ENCODE measurements at places on chromosomes 5 and 9. TPM values are rescaled to one million over a fixed set of nuclear protein-coding genes. Genes with fewer than 3 reads are reported as not detected.

The HTR4 gene
- total RNA-seq, result not detected

DNA sequence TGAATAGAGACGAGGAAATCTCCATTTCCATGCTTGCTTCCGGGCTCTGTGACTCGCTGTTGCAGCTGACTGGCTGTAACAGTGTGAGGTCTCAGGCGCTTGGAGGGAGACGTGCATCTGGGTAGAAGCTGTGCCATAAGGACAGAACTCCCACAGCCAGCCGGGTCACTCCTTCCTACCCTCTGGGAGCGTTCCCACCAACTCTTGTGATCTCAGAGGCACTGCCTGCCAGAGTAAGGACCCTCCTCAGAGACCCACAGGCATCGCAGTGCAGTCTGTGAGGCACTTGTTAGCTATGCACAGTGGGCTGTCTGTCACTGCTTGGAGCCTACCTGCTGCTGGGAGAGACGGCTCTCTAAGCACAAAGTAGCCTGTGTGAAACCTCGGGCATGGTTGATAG, 203.4 kb upstream of the SEMA6A start:
- no peak for DNase-seq

DNA sequence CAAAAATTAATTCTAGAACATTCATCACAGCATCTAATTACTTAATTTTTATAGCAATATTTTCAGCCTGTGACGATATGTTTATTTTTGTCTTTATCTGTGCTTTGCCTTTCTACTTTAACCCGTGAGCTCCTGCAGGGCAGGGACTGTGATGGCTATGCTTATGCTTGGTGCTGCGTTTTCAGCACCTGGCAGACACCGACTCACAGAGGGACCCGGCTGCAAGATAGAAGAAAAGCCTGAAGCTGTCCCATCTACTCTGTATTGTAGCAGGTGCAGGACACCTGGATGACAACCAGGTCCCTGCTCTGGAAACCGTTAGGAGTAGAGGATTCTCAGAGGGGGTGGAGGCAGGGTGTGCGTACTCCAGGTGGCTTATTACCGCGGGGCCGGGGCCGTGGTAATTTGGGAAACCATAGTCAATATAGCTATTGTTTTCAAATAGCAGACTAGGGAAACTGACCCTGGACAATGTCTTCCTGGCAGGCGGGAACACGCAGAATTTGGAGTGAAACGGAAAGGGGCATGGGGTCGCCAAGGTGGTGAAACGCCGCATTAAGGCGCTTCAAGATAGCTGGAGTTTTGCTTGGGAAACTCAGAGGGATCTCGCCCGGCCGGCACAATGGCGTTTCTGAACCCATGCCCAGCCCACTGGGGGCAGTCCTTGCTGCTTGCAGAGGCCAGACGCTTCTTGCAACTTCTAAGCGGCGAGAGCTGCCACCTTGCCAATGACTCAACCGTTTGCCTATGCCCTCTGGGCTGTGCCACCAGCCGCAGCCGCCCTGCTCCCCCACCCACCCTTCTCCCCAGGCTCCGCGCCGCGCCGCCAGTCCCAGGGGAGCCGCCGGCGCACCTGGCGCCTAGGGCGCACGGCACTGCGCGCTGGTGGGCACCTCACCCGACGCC, 140.1 kb upstream of the PALM2AKAP2 start:
- DNase-seq, result peak; percentile 57

The QRFP gene
- total RNA-seq, result not detected

GRCh38 chr9:38240051-38240450, 152.5 kb upstream of the ALDH1B1 start:
- no peak for DNase-seq

- no peak for DNase-seq
Measured at GRCh38 chr9:124389146-124389939, 25.9 kb downstream of the PSMB7 start.

The PDE8B gene
- total RNA-seq, result not detected

- no peak for DNase-seq
Measured at GRCh38 chr5:150576449-150576949, 64.0 kb upstream of the SYNPO start.

DNA sequence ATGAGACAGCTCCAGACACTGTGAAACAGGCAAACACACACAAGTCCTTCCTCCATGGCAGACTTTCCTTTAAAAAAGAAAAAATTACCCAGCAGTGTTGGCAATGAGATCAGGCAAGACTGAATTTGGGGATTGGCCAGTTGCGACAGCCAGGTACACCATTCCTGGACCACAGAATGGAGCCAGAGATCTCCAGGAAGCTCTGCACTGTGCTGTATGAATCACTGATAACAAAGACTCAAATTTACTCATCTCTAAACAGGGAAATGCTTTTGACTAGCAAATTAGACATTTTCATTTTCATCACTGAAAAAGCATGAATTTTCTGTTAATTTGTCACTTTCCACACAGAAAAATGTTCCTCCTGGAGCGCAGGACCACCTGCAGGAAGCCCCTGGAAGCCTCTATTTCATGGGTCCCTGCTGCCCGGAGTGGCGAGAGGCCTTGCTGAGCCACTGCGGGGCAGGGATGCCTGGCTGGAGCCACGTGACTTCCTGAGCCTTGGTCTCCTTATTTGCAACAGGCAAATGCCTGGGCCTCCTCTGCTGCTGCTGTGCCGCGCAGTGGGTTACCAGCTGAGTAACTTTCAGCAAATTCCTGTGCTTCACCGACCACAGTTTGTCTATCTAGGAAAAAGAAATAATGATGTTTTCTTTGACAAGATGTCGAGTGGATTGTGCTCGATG, 185.9 kb upstream of the ZNF618 start:
- DNase-seq, result no peak

GRCh38 chr5:139976703-139977102, 66.4 kb downstream of the NRG2 start:
- DNase-seq, result no peak

DNA sequence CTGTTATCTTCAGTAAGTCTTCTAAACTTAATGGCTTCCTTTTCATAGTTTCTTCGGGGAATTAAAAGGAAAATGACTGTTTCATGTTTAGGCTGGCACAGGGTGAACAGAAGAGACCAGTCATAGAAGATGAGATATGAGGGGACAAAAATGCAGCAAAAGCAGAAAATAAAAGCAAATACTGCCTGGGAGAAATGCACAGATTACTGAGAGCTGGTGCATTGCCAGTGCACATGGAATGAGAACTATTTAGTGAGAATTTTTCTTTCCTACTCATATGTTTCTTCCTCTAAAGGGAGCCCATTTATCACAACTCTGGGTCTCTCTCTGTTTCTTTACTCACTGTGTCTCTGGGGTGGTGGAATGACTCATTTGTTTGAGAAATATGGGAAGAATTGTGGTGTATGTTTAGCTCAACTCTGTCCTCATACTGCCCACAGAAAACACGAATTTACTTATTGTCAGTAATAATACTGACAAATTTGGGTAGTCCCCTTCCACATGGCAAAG, 25.9 kb upstream of the ANKRD55 start:
- peak; percentile 95 for DNase-seq

The IL9 gene
- total RNA-seq, result not detected

DNA sequence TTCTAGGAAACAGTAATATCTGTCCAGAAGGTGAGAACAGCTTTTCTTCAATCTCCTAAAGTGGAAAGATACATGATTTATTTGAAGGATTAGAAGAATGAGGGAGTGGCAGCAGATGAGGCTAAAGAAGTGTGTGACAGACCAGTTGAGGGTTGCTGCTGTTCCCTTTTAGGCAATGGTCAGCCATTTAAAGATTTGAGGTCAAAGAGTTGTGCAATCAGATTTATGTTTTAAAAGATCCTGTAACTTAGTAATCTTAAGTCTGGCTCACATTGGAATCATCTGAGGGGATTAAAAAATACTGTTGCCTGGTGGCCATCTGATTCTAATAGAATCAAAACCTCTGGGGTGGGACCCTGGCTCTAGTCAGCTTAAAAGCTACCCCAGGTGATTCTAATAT, 4.3 kb upstream of the SGCD start:
- no peak for DNase-seq

GRCh38 chr5:100165309-100165708, 369.9 kb upstream of the FAM174A start:
- DNase-seq, result no peak

The ANKRD55 gene
- total RNA-seq, result not detected

- DNase-seq, result no peak
Measured at GRCh38 chr9:93059715-93060578, 1.4 kb downstream of the SUSD3 start.

- peak; percentile 97 for DNase-seq
Measured at GRCh38 chr9:35489313-35490154, at the start of gene RUSC2. Gene RUSC2 (plus strand): TSS chr9:35490111. CDS start chr9:35546522, 56,411 bp downstream.

GRCh38 chr9:79684711-79685575, 113.2 kb downstream of the TLE4 start:
- DNase-seq, result peak; percentile 12

The PRPF4 gene
- 27.4 TPM for total RNA-seq

GRCh38 chr9:27590651-27591050, 17.4 kb upstream of the C9orf72 start:
- peak; percentile 8 for DNase-seq

DNA sequence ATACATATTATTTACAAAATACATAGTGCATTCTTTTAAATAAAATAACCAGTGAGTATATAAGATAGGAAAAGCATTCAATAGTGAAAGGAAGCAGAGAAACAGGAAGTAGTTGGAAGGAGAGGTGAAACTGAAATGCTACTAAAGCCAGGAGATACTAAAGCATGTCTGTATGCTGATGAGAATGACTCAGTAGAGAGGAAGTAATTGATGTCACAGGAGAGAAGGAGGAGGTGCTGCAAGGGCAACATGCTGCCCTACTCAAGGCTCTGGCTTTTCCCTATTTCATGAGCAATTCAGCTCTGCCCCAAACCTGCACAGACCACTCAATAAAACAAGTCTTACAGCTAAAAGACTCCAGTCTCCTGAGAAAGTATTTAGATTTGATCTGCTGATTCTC, 108.5 kb upstream of the TXNDC8 start:
- DNase-seq, result peak; percentile 14

The UGT3A2 gene
- not detected for total RNA-seq

GRCh38 chr5:74693191-74693590, 8.2 kb downstream of the HEXB start:
- peak; percentile 29 for DNase-seq

- no peak for DNase-seq
Measured at GRCh38 chr5:39257554-39257953, 38.2 kb upstream of the FYB1 start.

DNA sequence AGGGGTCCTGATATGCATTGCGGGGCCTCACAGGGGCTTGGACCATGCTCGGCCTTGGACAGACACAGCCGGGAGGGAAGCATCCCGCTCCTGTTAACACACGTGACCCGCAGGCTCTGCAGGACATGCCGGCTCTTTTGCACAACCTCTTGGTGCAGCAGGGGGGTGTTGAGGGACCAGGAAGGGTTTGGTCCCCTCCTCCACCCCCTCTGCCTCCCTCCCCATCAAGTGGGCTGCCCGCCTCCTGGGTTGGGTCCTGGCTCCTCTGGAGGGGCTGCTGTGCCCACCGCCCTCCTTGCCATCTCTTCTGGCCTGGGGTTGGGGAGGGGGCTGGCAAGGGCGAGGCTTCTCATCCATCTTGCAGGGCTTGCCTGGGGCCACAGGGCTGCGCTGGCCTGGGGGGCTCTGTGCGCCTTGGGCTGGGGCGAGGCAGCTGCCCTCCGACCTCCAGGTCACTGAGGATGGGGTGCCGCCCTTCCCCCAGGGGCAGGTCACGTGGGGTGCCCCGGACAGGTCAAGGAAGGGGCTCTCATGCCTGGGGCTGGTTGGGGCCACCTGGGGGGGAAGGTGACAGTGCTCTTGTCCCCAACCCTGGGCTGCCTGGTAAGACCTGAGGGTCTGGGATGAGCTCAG, 16.8 kb upstream of the SLC9A3 start:
- DNase-seq, result peak; percentile 22

GRCh38 chr5:60458666-60459065, 241.3 kb downstream of the DEPDC1B start:
- peak; percentile 7 for DNase-seq

- DNase-seq, result peak; percentile 70
Measured at GRCh38 chr9:127567035-127567729, 44.9 kb upstream of the STXBP1 start.

The CCDC192 gene
- total RNA-seq, result not detected

GRCh38 chr5:64323591-64323990, 157.9 kb downstream of the RNF180 start:
- no peak for DNase-seq

The OTP gene
- total RNA-seq, result not detected

- peak; percentile 98 for DNase-seq
Measured at GRCh38 chr5:98454904-98455303, 318.6 kb upstream of the RGMB start.

DNA sequence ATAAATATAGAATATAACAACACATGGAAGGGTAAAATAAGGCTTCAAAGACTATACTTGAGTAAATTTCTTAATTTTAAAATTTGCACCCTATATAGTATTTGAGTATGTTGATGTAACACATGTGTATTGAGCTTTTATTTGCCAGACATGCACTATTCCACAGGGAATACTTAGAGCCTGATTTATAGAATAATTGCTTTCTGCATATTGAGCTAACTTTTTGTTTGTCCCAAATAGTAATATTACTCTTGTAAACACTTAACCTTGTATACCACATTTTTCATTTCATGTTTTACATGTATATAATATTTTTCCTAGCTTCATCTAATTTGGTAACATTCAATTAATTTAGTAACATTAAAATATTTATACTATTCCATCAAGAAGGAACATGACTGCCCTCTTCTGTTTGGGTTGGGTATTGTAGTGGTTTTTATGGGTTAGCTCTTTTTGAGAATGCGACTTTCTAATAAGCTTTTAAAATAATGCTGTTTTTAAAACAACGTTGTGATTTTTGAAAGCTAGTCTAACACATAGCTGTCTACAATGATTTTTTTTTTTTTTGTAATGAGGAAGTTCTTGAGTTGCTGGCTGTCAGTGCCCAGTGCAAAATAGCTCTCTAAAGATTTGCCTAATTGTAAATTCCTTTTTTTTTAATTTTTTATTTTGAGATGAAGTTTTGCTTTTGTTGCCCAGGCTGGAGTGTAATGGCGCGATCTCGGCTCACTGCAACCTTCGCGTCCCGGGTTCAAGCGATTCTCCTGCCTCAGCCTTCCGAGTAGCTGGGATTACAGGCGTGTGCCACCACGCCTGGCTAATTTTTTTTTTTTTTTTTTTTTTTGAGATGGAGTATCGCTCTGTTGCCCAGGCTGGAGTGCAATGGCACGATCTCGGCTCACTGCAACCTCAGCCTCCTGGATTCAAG, 4.8 kb downstream of the SUB1 start:
- DNase-seq, result peak; percentile 57

The OR1J4 gene
- total RNA-seq, result 0.22 TPM

DNA sequence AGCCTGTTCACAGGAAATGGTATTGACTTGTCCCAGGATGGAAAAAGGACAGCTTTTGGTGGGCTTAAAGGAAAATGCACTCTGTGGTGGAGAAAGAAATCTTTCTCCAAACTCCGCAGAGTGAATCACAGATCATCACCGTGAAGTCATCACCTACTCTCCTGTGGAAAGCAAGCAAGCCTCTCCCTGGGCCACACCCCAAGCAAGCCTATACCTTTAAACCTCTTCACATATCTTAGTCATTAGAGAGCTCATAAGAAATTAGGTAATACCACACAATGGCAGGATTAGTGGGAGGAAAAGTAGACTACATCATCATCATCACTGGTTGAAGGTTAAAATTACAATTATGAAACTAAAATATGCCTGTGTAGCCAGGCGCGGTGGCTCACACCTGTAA, 23.2 kb downstream of the TLE1 start:
- no peak for DNase-seq

The GGTA1 gene
- not detected for total RNA-seq

Measured in GM23248 (cell line).